ENCODE measurements at places on chromosomes 2 and 18.
A peak's percentile ranks its signal among the peaks of the same experiment; 100 is the strongest.

DNA sequence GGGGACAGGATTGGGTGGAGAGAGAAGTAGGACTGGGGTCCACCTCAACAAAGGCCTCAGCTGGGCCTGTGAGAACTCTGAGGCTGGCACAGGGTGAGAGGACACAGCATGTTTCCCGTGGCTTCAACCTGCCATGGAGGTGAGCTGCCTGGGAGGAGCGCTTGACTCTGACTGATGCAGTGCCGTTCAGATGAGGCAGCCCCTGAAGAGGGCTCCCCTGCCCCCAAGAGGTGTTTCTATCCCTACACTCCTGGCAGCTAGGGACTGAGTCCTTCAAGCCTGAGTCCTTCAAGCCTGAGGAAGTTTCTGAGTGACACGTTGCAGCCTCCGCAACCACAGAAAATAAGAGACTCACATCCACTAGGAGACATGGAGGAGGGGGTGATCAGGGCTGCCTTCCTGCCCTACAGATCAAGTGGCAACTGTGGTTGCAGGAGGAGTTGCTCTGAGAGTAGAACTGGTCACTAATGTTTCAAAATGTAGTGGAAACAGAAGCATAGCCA is 49.6 kb upstream of the TMEM177 start:
- no peak for DNase-seq

GRCh38 chr2:177253704-177254103 is 10.8 kb downstream of the NFE2L2 start:
- no peak for DNase-seq

GRCh38 chr2:102001767-102002142 is 10.0 kb downstream of the IL1R2 start:
- no peak for DNase-seq

GRCh38 chr2:214699236-214699635 is 110.2 kb downstream of the BARD1 start:
- DNase-seq: no peak

DNA sequence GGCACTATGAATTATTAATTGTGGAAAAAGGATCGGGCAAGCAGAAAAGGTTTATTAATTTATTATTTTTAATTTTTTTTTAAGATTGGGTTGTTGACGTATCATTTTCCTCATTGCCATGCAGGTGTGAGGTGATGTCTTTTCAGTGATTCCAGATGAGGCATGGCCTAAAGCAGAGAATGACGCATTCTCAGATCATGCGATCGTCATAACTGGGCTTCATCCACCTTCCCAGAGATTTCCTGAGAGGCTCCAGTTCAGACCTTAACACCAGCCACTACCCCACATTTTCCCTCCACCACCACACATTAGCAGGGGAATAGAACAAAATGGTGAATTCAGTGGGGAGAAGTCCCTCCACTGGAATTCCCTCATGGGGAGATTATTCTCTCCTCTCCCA is 518.4 kb upstream of the SPHKAP start:
- no peak for DNase-seq

- DNase-seq: no peak
Measured at GRCh38 chr2:70005752-70006446, 44.5 kb upstream of the ASPRV1 start.

DNA sequence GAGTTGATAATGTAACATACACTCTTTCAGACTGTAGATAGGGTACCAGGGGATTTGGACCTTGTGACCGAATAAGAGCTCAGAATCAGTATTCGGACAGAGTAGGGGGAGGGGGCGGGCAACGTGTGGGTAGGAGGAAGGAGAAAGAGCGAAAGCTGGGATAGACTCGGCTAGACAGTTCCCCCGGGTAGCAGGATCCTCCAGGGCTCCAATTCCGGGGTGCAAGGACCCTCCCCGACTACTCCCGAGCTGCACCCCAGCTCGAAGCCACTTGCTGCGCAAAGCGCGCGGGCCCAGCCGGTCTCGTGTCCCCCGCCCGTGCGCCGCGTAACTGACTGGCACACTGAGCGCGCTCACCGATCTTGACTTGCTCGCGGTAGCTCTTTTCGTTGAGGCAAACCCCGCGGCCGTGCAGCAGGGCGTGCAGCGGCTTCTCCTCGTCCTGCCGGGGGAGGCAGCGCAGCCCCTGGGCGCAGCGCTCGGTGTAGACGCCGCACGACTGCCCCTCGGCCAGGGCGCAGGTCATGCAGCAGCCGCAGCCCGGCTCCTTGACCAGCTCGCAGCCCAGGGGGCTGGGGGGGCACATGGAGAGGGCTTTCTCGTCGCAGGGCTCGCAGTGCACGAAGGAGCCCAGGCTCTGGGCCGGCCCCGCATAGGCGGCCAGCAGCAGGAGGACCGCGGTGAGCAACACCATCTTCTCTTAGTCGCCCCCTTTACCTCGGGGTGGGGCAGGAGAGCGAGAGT is 1.1 kb downstream of the IGFBP5 start:
- no peak for DNase-seq

DNA sequence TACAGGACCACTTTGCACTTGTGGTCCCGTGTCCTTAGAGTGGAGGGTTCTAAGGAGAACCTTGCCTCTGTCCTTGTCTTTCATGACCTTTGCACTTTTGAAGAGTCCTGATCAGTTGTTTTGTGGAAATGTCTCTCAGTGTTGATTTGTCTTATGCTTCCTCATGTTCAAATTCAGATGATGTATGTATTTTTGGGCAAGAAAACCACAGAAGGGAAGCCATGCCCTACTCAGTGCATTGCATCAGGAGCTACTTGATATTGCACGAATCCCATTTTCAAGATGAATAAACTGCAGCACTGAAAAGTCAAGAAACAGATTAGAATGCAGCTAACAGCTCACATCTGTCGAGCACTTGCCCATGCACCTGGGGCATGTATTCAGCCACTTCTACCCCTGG is 152.2 kb downstream of the INHBB start:
- no peak for DNase-seq

DNA sequence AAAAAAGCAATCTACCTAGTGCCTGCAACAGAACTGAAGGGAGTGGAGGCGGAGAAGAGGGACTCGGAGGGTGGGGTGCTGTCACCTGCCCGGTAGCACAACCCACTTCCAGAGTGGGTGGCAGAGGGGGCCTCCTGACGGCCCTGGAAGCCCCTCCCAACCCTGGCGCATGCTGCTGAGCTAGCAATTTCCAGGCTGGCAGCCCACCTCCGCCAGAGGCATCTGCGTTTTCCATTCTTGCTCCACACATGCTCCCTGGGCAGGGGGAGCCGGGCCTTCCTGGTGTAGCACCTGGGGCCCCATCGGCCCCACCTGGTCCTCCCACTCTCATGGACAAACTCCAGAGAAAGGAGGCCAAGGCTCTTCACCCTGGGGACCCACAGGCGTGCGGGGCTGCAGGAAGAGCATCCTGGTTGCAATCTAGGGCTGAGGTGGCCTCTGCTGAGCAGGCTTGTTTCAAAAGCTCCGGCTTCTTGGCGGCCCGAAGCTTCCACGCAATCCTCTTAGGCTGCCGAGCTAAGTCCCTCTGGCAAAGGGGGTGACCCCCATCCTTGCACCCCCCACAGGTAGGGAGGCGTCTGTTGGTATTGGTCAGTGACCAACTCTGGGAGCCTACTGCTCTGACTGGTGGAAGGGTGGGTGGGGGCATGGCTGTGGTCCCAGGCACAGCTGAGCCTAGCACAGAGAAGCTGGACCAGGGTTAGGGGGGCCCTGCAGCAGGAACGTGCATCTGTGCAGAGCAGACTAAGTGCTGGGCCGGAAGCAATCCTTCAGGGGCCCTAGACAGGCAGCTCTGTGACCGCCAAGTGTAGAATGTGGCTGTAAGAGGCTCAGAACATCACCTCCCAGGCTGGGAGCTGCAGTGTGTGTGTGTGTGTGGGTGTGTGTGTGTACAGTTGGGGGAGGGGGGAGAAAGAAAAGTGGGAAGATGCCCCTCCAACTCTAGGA is 2.6 kb downstream of the HS6ST1 start:
- DNase-seq: no peak

GRCh38 chr2:127596311-127597045 is 49.5 kb upstream of the GPR17 start:
- no peak for DNase-seq

- no peak for DNase-seq
Measured at GRCh38 chr18:31774477-31774785, 13.8 kb upstream of the SLC25A52 start.

- peak; percentile 52 for DNase-seq
Measured at GRCh38 chr2:240832205-240832727, 12.2 kb upstream of the KIF1A start.

GRCh38 chr2:214156971-214157370 is 253.9 kb upstream of the VWC2L start:
- no peak for DNase-seq

DNA sequence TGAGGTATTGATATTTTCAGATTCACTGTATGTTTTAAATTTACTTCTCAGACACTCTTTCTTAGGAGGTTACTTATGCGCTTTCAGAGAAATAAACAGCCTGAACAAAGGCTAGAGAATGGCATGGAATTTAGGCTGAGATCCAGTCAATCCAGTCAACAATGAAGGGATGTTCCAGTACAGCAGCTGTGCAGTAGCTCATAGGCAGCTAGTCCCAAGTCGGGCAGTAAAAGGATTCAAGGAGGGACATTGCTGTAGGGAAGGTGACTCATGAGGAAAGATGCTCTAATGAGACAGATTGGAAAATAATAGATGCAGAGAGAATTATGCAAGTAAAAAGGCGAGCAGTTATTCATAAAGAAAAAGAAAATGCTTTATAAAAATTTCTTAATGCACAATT is 397.9 kb upstream of the RGPD4 start:
- DNase-seq: no peak

DNA sequence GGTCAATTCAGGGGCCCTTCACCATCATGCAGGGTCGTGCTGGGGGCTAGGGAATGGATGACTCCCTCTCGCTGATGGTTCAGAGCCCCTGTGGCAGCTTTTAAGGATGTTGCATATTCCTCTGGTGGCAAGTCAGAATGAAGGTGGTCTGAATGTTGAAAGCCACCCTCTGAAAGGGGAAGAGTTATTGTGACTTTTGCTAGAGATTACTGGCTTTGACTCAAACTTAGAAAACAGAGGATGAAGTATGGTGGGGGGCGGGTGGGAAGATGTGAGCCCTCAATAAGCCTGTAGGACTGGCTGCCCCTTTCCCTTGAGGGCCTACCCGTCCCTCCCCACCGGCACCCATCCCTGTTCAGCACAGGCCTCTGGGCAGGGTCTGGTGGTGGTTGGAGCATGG is 23.2 kb downstream of the MC2R start:
- no peak for DNase-seq

All from omental fat pad (tissue), 4 donors.